T follicular helper cell (primary cell): ENCODE measurements at places on chromosomes 12 and 14.
A peak's percentile ranks its signal among the peaks of the same experiment; 100 is the strongest.

DNA sequence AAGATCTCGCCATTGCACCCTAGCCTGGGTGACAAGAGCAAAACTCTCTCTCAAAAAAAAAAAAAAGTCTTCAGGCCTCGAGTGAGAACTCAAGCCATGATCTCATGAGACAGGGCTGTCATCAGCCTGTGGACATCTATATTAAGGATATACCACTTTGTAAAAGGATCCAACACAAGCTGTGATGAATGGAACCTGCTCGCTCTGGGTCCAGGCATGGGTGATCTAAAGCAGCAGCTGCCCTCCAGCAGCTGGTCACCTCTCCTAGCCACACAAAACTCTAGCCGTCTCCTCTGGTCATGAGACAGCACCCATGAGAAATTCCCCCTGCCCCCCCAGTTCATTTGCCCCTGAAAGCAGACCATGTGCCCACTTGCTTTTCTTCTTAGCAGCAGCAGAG, 19.1 kb upstream of the DGLUCY start:
- no peak for DNase-seq

DNA sequence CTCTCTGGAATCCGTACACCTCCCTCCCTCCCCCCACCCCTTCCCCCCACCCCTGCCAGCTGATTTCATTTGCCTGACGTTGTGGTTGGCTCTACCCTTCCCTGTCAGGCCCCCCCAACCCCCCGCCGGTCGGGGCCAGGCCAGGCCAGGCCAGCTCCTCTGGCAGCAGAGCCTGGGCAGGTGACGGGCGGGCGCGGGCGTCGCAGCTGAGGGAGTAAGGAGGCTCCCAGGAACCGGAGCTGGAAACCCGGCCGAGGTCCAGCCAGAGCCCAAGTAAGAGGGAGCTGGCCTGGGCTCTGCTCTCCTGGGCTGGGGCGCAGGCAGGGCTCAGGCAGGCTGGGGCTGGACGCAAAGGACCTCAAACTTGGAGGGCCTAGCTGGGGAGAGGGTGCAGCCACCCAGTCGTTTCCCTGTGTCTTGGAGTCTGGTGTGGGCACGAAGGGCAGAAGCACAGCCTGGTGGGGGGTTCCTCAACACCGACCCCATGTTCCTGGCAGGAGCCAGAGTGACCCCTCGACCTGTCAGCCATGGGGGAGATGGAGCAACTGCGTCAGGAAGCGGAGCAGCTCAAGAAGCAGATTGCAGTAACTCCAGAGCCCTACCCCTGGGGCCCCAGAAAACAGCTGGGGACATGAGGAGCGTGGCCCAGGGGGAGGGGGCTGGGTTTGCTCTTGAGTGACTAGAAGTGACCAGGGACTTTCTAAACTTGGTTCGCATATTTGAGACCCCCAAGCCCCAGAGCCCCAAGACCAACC, at the start of gene GNB3:
TSS of gene GNB3 (plus strand) at position 165 of the 755 bp plus-strand sequence. CDS start at position 528, 363 bp downstream.
- no peak for DNase-seq

DNA sequence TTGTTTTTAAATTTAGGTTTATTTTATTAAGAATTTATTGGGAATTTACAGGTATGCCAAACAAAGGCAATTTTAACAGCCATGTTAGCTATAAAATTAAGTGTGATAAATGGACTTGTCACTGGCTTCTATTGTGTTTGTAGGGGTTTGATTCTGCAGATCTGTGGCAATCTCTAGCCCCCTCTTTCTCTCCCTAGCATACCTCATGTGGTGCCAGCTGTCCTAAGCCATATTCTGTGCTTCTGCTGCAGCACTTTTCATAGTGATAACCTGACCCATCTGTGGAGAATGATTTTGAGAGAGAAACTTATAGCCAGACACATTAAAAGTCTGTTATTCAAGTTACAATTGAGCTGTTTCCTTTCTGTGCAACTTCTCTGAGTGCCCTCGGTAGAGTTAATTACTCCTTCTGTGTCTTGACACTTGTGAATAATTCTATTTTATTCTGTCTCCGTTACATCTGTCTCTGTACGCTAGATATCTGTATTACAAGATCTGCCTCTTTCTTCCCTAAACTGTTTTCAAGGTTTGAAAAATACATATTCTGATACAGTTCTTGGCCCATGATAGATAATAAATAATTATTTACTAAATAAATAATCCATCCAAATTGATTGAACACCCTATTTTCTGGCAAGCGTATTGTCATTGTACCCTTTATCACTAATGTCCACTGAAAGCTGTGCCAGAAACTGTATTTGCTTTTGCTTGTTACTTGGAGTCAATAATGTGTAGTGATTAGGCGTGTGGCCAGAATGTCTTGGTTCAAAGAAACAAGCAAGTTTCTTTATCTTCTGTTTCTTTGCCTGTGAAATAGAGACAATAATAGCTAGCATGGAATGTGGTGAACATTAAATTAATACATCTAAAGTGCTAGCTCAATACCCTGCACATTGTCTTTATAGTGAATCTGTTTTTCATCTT, 40.0 kb downstream of the FRS2 start:
- no peak for DNase-seq

GRCh38 chr12:19894803-19895202, 455.5 kb downstream of the AEBP2 start:
- no peak for DNase-seq

DNA sequence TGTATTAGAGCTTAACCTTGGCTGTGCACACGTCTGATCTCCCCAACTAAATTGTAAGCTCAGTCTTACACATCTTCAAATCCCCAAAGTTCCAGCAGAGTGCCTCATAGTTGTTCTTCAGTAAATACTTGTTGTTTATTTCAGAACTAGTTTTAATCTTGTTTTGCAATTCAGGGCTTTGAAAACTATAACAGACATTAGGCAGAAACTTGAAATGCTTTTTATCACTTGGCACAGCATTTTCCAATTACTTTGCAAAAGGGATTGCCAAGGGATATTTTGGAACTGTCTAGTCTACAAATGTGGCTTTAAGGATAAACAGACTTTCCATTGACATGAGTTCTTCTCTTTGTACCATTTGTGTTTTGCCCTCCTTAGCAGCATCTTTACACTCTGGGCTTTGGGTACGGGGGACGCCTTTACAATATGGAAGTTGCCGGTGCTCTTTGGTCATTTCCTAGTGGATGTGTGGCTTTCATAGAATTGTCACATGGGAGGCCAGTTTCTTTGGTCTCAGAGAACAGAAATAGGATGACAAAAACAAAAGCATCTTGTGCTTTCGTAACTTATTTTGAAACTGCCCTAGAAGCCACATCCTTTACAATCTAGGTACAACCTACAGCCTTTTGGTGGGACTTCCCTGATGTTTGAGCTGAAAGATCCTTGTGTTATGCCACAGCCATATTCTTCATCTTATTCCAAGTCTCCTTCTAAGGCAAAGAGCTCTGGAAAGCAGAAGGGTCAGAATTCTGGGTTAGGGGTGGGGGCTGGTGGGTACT, 96.9 kb downstream of the NPAS3 start:
- DNase-seq, result no peak

GRCh38 chr12:112514926-112515642, 96.3 kb downstream of the PTPN11 start:
- DNase-seq, result no peak

- no peak for DNase-seq
Measured at GRCh38 chr14:99174770-99175319, 97.2 kb downstream of the BCL11B start.

DNA sequence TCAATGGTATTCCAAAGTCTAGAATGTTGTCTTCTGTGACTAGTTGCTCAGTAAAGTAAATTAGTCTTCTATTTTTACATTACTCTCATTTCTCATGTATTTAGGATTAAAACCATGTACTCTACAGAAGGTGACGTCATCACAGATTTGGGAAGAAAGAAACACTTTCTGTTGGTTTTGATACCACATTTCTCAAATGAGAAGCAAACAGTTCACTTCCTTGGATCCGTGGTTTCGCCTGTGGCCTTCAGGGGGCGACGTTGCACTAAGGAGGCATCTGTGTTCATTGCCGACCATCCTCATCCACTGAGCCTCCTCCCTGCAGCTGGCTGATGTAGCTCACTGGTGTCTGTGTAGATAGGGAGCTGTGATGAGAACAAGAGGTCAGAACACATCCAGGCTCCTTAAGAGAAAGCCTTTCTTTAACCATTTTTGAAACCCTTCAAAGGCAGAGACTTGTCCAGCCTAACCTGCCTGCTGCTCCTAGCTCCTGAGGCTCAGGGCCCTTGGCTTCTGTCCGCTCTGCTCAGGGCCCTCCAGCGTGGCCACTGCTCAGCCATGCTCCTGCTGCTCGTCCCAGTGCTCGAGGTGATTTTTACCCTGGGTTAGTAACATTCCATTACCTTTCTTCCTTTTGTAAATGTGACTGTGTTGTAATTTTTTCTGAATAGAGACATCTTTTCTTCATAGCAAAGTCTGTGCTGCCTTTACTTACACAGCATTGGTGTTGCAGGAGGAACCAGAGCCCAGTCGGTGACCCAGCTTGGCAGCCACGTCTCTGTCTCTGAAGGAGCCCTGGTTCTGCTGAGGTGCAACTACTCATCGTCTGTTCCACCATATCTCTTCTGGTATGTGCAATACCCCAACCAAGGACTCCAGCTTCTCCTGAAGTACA, 220.6 kb upstream of the OR4E1 start:
- peak; percentile 23 for DNase-seq

DNA sequence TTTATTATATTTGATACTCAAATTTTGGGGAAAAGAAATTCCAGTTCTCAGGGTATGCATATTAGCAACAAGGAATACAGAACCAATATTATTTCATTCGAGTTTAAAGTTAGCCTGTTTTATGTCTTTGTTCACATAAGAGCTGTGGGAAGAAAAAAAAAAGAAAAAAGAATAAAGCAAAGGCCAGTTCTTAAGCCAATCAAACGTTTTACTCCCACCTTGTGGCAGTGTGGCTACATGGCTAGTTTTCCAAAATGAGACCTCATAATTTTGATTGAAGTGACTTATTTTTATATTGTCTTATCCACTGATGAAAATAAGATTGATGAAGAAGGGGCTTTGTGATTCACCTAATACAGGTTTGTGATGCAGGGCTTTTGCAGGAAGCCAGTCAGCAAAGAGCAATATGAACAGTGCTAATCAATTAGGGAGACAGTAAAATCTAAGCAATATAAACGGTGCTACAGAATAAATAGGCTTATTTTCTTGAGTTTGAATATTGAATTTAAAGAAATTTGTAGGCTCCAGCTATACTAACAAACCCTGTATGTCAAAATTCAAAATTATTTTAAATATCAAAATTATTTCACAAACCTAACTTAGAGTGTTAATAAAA, 624.1 kb upstream of the FOXG1 start:
- no peak for DNase-seq
